ENCODE measurements at places on chromosomes 4 and X.

GRCh38 chr4:22692736-22693135 lies at the start of gene GBA3:
Gene GBA3, plus strand, starts transcription at chr4:22692937.
- DNase-seq: no peak

GRCh38 chr4:25792200-25792791 lies 70.5 kb downstream of the SEL1L3 start:
- no peak for DNase-seq

DNA sequence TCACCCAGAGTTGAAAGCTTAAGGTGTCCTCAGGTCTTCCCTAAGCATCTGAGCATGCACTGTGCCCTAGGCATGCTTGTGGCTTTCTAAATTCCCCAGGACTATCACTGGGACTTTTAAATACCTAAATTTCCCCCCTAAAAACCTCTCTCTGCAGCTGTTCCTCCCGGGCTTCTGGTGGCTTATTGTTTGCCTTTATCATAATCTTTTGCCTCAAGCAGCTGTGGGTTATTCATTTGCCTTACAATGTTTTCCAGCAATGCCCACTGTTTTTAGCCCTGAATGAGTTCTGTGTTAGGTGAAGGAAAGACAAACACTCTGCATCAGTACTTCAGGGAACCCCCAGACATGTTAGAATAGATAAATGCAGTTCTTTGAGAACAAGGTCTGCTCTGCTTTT lies 455.0 kb downstream of the ZIC3 start:
- DNase-seq: no peak

GRCh38 chrX:116379854-116380253 lies 56.6 kb upstream of the SLC6A14 start:
- DNase-seq: no peak

Data from T-helper 2 cell treated with Interferon-gamma antibody and Interleukin-4, amounts not matched to agents 5 μg/mL and 100 μg/mL, for 36 hours (primary cell).